ENCODE measurements at places on chromosomes 5 and 9. TPM values are rescaled to one million over a fixed set of nuclear protein-coding genes. Genes with fewer than 3 reads are reported as not detected.

GRCh38 chr9:80410106-80410505 lies 838.3 kb downstream of the TLE4 start:
- no peak for DNase-seq

DNA sequence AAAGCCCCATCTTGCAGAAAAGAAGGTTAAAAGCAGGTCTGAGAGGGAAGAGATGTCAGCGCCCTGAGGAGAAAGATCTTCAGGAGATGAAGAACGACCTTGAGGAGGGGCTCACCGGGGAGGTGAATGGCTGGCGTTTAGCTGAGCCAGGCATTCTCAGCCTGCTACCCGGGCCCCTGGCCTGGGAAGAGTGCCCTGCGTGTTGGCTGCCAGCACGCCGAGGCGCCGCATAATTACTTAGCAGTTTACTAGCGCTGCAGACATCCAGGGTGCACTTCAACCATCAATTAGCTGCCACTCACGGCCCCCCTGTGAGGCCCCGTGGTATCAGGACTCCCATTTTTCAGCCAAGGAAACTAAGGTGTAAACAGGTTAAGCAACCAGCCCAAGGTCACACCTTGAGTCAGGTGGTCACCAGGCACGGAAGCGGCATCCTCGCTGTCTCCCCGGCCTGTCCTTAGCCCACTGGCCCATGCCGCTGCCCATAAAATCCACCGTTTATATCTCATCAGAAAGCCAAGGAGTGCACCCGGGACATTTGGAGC lies 551.9 kb downstream of the BNC2 start:
- no peak for DNase-seq

Gene CCL27
- not detected for total RNA-seq

- DNase-seq: no peak
Measured at GRCh38 chr9:90303655-90304054, 339.0 kb downstream of the DIRAS2 start.

Gene NMUR2
- total RNA-seq: not detected

- no peak for DNase-seq
Measured at GRCh38 chr9:78004478-78005229, 27.0 kb downstream of the GNAQ start.

- DNase-seq: no peak
Measured at GRCh38 chr5:133709209-133709725, 96.9 kb upstream of the FSTL4 start.

DNA sequence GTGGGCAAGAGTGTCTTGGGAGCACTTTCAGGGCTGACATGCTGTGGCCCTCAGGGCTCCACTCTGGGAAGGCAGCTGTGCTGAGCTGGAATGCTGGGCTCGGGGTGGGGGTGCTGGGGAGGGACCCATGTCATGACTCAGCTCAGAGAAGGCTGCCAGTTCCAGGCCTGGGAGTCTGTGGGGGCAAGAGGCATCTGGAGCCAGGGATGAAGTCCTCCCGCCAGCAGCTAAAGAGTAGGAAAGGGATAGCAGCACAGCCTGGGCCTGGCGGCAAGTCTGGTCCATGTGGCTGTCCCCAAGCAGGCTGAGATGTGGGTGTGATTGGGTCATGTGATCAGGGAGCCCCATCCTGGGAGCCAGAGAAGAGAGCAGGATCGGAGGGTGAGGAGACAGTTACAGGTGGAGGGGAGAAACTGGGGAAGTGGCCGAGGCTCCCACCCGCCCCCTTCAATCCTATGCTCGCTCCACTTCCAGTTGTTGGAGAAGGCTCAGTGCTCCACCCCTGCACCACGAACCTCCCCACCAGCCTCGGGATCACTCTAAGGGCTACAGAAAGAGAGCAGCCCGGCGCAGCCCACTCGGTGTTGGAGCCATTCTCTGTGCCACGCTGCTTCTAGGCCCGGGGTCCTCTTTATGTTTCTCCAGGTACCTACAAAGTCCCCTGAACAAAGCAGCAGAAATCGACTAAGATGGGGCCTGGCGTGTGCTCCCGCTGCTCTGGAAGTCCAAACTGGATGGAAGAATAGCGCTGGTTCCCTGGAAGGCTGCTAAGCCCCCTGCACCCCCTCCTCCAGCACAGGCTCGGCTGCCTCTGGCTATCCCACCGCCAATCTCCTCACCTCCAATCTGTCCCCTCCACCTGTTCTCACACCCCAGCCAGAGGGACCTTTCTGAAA lies 12.0 kb downstream of the PDGFRB start:
- no peak for DNase-seq

DNA sequence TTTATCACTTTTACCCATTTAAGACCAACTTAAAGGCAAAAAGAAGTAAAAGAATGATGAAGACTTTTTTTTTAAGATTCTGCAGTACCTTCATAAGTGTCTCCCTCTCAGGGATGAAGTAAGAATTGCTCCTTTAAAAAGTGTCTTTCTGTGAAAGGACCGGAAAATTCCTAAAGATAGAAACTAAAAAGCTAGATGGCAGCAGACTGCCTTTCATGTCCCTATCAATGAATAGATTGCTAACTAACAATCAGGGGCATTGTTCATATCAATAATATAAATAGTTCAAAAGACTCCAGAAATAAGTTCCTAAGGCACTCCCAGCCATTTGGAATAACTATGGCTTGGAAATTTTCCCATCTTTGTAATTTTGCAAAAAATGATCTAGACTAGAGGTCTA lies 558.0 kb downstream of the PDE4D start:
- no peak for DNase-seq

DNA sequence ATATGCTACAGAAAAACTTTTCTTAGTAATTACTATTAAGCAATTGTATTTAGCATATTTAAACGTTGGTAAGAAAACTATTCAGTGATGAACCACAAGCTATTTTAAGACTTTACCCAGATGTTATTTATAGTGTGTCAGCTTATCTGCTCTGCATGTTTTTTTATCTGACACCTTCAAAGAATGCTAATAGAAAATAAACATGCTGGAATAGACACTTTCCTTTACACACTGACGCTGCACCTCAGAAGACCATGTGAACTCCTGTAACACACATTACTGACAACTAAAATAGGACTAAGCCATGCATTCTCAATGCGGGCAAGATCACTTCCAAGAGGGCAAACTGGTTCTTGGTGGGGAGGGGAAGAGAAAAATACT lies 38.3 kb downstream of the FNIP1 start:
- DNase-seq: no peak

DNA sequence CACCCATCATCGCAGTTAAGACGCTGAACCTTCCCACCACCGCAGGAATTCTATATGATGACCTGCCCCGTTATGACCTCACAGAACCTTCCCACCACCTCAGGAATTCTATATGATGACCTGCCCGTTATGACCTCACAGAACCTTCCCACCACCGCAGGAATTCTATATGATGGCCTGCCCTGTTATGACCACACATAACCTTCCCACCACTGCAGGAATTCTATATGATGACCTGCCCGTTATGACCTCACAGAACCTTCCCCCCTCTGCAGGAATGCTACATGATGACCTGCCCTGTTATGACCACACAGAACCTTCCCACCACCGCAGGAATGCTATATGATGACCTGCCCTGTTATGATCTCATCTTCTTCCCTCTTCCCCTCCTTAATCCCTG lies 64.3 kb downstream of the IRX1 start:
- no peak for DNase-seq

DNA sequence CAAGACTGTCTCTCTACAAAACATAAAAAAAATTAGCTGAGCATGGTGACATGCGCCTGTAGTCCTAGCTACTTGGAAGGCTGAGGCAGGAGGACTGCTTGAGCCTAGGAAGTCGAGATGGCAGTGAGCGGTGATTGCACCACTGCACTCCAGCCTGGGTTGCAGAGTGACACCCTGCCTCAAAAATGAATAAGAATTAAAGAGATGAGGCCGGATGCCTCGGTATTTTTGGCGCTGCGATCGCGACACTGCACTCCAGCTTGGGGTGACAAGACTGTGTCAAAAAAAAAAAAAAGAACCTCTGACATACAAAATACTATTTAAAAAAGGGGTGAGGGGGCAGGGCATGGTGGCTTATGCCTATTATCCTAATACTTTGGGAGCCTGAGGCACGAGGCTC lies 7.3 kb downstream of the GPBP1 start:
- no peak for DNase-seq

- no peak for DNase-seq
Measured at GRCh38 chr5:127187706-127188105, 102.9 kb upstream of the MEGF10 start.

Gene GRXCR2
- total RNA-seq: not detected

GRCh38 chr5:158543539-158544387 lies 556.0 kb downstream of the EBF1 start:
- no peak for DNase-seq

DNA sequence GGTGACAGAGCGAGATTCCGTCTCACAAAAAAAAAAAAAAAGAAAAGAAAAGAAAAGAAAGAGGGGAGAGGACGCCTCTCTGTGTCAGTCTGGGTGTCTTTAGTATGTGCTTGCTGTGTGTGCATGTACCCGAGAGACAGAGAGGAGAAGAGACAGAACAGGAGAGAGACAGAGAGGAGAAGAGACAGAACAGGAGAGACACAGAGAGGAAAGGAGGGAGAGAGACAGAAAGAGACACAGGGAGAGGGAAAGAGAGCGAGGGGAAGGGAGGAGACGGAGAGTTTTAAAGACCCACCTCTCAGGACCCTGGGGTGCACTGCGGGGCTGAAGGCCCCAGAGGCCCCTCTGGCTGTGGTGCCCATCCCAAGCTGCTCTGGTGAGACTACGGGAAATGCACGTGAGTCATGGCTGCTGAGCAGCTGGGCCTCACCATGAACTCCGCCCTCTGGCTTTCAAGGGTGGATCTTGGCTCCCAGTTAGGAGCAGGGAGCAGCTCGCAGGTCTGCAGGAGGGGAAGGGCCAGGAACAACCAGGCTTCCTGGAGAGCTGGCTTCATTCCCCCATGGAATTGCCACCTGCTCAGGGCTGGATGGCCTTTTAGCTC lies 7.9 kb downstream of the SLC6A3 start:
- DNase-seq: no peak

DNA sequence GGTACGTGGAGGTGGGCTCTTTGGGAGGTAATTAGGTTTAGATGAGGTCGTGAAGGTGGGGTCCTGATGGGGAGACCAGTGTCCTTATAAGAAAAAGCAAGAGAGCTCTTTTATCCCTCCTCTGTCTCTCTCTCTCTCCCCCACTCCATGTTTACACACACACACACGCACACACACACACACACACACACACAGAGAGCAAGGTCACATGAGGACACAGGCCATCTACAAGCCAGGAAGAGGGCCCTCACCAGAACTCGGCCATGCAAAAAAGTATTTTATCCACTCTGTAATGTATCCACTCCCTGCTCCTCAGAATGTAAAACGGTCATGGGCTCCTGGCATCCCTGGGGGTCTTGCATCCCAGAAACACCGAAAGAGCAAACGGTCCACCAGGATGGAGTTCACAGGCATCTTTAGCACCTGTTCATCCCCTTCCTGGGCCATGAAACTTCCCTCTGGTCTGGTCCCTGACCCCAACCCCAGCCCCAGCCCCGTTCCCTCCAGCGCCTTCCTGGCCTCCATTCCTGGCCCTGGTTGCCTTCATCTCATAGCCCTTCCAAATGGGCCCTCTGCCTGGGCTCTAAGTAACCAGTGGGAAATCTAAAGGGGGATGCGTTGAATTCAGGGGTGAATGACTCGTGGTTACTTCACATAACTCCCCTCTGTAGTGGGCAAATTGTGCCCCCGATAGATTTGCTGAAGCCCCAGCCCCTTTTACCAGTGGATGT lies 88.8 kb downstream of the NSUN2 start:
- no peak for DNase-seq

DNA sequence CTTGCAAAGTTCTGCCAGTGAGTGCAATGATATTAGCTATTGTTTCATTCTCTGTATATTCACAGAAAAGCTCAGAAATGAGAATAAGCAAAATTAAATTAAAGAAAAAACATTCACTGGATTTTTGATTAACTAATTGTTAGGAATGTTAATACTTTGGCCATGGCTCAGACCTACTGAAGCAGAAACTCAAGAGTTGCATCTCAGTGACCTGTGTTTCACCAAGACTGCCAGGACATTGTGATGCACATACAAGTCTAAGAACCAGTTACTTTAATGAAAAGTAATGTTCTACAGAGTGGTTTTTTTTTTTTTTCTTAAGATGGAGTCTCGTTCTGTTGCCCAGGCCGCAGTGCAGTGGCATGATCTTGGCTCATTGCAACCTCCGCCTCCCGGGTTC lies 464.9 kb upstream of the NMUR2 start:
- DNase-seq: no peak

DNA sequence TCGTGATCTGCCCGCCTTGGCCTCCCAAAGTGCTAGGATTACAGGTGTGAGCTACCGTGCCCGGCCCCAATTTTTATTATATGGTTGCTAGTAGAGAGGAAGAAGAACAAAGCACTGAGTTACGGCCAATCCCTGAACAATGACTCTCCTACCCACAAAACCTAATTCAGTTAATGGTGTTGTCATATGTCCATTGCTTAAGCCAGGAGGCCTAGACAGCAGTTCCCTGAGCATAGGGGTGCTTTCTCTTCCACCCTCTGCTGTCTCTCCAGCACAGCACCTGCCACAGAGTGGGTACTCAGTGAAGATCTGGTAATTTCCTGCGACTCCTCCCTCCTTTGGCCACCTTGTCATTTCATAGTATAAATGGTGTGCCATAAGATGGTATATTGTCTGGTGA lies 21.4 kb upstream of the LTC4S start:
- DNase-seq: no peak

DNA sequence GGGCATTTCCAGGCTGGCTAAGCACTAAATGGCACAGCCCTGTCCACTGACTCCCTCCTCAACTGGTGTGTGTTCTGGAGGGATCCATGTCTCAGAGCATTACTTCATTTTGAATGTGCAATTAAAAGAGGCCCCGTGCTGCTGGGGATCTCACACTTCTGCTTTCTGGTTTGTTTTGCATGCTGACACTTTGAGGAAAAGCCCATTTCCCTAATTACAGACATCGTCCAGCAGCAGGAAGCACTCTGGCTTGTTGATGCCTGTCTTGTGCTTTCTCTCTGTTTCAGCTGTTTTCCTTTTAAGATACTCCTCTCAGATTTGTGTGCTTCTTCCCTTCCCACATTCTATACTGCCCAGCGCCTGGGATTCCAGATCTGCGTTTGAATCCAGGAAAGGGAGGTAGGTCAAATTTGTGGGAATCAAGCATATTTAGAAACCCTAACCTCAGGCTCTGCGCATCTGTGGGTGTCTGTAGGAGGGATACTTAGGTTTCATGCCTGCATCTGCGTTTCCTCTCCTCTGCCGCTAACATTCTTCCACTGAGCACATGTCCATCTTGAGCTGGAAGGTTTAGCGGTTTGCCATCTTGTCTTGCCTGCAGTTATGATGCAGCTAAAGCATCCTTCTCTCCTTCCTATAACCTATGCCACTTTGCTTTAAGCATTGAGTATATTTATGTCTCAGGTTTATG lies 25.7 kb downstream of the SYK start:
- no peak for DNase-seq

GRCh38 chr5:158899211-158899610 lies 200.5 kb downstream of the EBF1 start:
- no peak for DNase-seq

GRCh38 chr9:22169727-22170503 lies 160.8 kb upstream of the CDKN2B start:
- no peak for DNase-seq

Gene LCN12
- 1.9 TPM for total RNA-seq

Gene DBH
- not detected for total RNA-seq
